ENCODE measurements at places on chromosomes 2 and 18. TPM values are rescaled to one million over a fixed set of nuclear protein-coding genes. Genes with fewer than 3 reads are reported as not detected.

The CRYBA2 gene
- not detected for polyA plus RNA-seq

The MAP3K19 gene
- polyA plus RNA-seq: not detected

The FBLN7 gene
- 5.0 TPM for polyA plus RNA-seq

The ANO7 gene
- polyA plus RNA-seq: 1.2 TPM

The PFN4 gene
- 0.58 TPM for polyA plus RNA-seq

The LRRTM4 gene
- polyA plus RNA-seq: 0.34 TPM

The IL18R1 gene
- polyA plus RNA-seq: 3.3 TPM

The DNAH7 gene
- 0.28 TPM for polyA plus RNA-seq

The TSPYL6 gene
- not detected for polyA plus RNA-seq
